Activated effector memory CD4-positive, alpha-beta T cell treated with Interleukin-2 at 50 U/mL for 16 hours (primary cell): ENCODE measurements at places on chromosomes 5 and 9.

DNA sequence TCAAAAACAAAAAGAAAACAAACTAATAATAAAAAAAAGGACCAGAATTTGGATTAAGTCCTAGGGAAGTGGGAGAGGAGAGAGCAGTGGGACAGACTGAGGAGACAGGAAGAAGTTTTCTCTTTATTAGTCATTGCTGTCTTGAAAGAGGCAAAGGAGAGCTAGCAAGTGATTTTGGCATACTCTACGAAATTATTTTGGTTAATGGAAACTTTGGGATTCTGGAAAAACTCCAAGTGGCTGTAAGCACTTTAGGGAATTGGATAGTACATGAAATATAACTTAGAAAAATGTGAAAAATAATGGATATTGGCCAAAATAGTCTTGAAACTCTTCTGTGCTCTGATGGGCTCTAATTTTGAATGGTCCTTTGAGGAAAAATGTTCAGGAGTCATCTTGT is 1641.8 kb upstream of the WWC1 start:
- no peak for DNase-seq

DNA sequence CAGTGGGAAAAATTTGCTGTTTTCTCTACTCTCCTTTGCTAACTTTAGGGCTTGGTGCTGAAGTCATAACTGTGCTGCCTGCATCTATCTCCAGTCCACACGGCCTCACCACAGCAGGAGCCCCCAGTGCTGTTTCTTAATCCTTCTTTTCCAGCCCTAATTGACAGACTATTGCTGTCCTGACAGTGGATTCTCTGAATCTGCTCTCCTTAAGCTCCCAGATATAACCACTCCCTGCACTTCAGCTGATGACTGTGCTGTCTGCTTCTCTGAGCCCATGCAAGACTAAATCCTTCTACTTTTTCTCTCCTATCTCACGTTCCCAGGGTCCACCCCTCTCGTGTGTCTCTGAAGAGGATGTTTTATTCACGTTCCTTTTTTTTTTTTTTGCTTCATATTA is 19.7 kb upstream of the GRIA1 start:
- DNase-seq, result no peak

DNA sequence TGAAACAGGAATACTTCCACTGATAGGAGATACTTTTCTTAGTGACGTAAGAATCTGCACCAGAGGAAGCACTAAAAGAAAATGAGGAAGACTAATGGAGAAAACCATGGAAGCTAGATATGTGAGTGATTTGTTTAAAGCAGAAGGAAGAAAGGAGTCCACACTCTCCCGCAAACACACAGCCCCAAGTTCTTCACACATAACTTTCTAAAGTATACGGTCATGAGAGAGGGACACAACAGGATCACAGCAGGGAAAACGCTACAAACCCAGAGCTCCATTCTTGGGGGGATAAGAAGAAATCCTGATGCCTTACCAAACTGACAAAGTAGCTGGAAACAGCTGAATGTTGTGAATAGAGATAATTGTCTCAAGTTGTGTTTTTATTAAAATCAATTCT is 222.2 kb upstream of the TMEM161B start:
- DNase-seq, result no peak

GRCh38 chr9:76330034-76330433 is 64.2 kb downstream of the RFK start:
- no peak for DNase-seq

DNA sequence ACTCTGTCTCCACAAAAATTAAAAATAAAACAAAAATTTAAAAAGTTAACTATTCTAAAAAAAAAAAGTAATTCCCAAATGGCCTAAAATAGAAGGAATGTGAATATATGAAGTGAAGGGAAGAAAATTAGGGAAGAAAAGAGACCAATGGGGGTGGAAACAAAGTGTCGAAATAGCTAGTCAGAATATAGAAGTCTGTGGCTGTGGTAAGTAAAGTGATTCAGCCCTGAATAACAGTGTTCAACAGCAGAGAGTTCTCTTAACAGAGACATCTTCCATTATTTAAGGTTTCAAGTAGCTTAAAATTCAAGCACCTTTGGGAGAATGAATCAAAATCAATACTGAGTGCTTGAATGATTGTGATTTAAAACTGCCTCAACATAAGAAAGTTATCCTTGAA is 51.7 kb downstream of the LPAR1 start:
- DNase-seq, result no peak

DNA sequence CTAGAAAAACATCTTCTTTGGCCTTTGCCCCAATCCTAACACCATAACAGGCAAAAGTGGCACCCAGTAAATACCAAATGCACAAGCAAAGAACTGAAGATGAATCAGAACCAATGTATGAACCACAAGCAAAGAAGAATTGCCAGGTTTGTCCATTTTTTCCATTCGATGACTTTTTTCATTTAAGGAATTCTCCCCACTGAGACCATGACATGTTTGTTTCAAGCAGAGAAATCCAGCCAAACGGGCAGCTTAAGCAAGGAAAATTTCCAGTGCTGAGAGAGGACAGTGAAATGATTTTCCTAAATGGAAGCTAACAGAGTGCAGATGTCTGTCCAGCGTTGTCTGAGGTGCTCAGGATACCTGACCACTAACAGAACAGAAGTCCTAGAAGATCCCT is 203.7 kb downstream of the ADAMTS12 start:
- DNase-seq, result no peak

- no peak for DNase-seq
Measured at GRCh38 chr5:10744681-10745080, 16.4 kb downstream of the DAP start.

DNA sequence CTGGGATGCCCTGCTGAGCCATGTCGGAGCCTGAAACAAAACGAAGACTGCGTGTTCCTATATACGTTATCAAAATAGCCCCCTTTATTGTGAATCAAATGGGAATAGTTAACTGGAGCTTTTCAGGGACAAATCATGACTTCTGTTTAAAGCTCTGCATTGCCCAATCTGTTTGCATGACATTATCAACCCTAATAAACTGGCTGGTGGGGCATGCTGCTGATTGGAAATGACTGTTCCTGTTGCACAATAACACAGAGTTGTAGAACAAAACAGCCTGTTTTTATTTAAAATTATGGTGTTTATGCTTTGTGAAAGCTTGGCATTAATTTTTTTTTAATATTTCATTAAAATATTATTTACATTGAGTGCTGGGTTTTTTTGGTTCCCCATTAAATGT is 215.5 kb downstream of the TMEM167A start:
- no peak for DNase-seq

- no peak for DNase-seq
Measured at GRCh38 chr9:5563417-5563815, 53.1 kb downstream of the PDCD1LG2 start.

DNA sequence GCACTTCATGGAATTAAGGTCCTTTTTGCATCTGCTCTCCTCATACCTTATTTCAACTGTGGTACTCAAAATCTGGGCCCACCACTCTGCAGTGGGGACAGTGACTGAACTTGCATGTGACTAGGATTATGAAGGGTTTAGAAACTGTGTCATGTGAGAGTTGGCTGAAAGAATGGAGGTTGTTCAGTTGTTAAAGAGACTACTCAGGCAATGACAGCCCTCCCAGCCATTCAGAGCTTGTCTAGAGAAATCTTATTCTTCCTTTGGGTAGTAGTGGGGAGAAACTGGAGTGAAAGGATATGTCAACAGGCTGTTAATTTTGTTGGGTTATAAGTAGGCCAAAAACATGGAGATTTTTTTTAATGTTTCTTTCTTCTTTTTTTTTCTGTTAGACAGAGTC is 10.3 kb downstream of the AOPEP start:
- no peak for DNase-seq

DNA sequence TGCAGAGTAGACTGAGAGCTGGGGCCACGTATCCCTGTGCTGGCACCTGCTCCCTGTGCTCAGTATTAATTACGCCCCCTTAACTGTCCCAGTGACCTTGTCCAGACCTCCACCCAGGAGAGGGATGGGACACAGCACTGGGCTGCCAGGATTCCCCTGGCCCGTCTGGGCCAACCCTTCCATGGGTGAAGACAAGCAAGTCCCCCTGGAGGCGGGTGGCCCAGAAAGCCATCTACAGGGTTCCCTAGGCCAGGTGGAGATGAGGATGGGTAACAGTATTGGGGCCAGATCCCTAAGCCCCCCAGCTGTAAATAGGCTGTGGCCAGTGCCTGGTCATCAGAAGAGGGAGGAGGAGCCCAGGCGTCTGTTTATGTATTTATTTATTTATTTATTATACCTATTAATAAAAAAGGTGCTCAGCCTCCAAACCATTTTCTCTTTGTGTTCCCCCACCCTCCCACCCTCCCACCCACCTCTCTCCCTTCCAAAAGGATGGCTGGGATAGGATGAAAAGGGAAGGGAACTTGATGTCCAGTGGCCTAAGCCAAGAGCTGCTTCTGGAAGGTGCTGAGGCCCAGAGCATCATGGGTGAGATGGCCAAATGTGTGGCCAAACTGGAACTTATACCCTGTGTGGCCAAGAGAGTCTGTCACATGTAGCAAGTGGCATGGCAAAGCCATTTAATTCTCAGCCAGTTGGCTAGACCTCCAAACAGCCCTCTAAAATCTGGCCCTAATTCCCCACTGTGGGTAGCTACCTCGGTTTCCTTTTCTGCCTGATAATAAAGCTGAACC is 43.4 kb upstream of the TESK1 start:
- no peak for DNase-seq

DNA sequence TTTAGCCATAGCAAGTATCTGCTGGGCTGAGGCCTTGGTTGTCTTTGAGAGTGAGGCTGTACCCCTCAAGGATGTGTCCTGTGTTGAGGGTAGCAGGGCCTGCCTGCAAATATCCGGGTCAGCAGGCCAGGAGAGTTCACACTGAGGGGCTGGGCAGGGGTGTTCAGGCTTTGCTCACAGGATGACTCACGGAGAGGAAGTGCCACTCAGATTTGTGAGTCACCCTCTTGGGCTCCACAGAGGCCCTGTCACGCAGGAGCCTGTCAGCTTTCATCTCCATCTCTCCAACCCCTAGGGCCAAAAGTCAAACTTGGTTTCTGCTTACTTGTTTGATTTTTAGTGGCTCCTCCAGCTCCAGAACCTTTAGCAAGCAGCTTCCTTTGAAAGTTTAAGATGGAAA is 211.5 kb downstream of the SEC61B start:
- DNase-seq, result peak; percentile 10

DNA sequence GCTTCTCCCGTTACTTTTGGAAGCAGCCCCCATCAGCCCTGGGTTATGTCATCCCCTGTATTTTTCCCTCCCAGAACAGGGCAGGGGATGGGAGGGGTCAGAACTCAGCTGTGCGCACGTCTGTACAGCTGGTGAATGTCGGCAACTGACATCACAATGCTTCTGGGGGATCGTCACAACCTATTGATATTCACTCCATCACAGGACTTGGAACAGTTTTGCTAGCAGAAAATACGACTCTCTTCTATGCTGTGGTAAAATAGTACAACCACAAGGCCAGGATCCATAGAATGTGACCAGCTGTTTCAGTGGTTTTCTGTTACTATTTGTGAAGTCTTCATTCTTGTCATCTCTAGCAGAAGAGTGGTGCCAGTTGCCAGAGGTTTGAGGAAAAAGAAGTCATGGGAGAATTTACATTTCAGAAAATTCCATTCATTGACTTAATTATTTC is 77.1 kb upstream of the KLF4 start:
- DNase-seq, result no peak

GRCh38 chr5:169417676-169418075 is 116.7 kb upstream of the SLIT3 start:
- no peak for DNase-seq

DNA sequence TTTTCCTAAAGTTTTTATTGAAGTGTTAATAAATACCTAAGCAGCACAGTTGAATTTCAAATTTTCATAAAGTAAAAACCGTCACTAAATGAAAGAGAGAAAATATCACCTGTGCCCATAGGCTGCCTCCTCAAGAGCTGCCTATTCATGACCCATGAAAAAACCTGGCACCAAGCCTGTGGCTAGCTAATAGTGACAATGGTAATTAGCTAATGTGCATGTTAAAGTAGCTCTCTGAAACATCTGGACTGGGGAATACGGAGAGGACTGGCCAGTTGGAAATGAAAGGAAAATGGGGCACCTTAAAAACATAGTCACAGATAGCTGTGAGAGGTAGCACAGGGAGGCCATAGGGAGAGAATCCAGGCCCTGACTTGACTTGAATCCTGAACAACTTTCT is 5.4 kb upstream of the GNE start:
- no peak for DNase-seq

GRCh38 chr5:133981714-133982113 is 13.3 kb upstream of the C5orf15 start:
- no peak for DNase-seq

DNA sequence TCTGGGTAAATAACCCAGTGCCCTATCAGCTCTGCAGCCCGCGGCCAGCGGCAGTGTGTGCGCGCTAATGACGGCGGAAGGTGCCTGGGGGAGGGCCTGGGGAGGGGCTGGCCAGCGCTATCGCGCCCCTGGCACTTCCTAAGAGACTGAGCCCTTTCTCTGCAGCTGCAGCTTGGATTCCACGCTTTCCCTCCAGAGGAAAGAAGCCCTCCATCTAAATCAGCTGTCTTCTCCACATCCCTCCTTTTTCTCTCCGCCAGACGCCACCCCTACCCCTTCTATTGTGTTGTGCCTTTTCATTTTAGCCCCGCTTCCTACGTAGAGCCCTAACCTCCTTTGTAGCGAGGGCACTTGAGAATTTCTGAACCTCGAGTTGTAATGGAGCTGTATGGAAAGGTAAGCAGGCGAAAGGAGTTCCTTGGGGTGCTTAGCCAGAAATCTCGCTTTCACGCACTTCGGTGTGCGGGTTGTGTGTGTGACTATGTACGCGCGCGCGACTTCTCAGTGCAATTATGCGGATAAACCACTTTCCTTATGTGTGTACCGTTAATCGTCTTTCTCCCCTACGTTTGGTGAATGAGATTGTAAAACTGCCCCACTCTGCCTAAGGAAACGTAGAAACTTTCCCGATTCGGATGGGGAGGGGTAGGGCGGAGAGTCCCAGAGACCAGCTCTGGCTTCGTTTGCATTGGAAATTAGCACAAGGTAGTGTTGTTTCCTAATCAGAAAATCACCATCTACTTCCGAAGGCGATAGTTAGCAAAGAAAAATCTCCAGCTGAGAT is 664 bp upstream of the RAB3C start:
- no peak for DNase-seq

GRCh38 chr5:10539687-10539998 is 24.2 kb upstream of the ANKRD33B start:
- no peak for DNase-seq
